A375 (cell line): ENCODE measurements at places on chromosomes 2 and 18. TPM values are rescaled to one million over a fixed set of nuclear protein-coding genes. Genes with fewer than 3 reads are reported as not detected.

The WDCP gene
- total RNA-seq: 4.9 and 5.9 TPM in 2 replicates

The CAPN14 gene
- total RNA-seq: 0.88 and 0.98 TPM in 2 replicates

The REV1 gene
- 17.8 and 21.2 TPM in 2 replicates for total RNA-seq

The NEUROD1 gene
- not detected in 2 replicates for total RNA-seq

The SP100 gene
- total RNA-seq: 67.9 and 72.5 TPM in 2 replicates

The SRD5A2 gene
- total RNA-seq: not detected in 2 replicates

The ACAA2 gene
- total RNA-seq: 24.4 and 33.8 TPM in 2 replicates

The POMC gene
- total RNA-seq: not detected in 2 replicates

The MARCHF4 gene
- total RNA-seq: 1.4 and 1.5 TPM in 2 replicates

The ANKRD53 gene
- total RNA-seq: 0.05 TPM in 1 of 2 replicates, not detected in the other

The BMP10 gene
- total RNA-seq: not detected in 2 replicates

The MROH2A gene
- not detected in 2 replicates for total RNA-seq

The CASP8 gene
- total RNA-seq: 21.4 and 25.8 TPM in 2 replicates

The PLEK gene
- total RNA-seq: not detected in 2 replicates

The MEP1B gene
- not detected in 2 replicates for total RNA-seq

The ANO7 gene
- total RNA-seq: 0.19 and 1.0 TPM in 2 replicates

The FANCL gene
- total RNA-seq: 40.4 and 43.7 TPM in 2 replicates

The GPR45 gene
- not detected in 2 replicates for total RNA-seq

The SPDYA gene
- 0.49 and 1.6 TPM in 2 replicates for total RNA-seq

The ST8SIA3 gene
- total RNA-seq: not detected in 2 replicates

The FASTKD1 gene
- total RNA-seq: 3.6 and 9.7 TPM in 2 replicates

The FAM228A gene
- total RNA-seq: not detected in 2 replicates

The SNORC gene
- 1.1 TPM in 2 replicates for total RNA-seq

The FLACC1 gene
- 0.68 and 1.1 TPM in 2 replicates for total RNA-seq

The GYPC gene
- total RNA-seq: 94.1 and 118 TPM in 2 replicates

The ELMOD3 gene
- total RNA-seq: 7.8 and 11.9 TPM in 2 replicates

The WDR12 gene
- 46.8 and 75.9 TPM in 2 replicates for total RNA-seq

The SLC30A3 gene
- total RNA-seq: 0.66 and 1.2 TPM in 2 replicates

The CD226 gene
- 0.15 and 0.42 TPM in 2 replicates for total RNA-seq

The ALPG gene
- total RNA-seq: not detected in 2 replicates

The TXNDC2 gene
- total RNA-seq: 0.08 TPM in 1 of 2 replicates, not detected in the other

The PUM2 gene
- total RNA-seq: 22.7 and 23.7 TPM in 2 replicates

The GAREM2 gene
- total RNA-seq: 2.4 and 3.5 TPM in 2 replicates
